Naive B cell (primary cell): ENCODE measurements at places on chromosomes 3 and 15. TPM values are rescaled to one million over a fixed set of nuclear protein-coding genes. Genes with fewer than 3 reads are reported as not detected.

The UROC1 gene
- polyA plus RNA-seq: not detected

GRCh38 chr3:121665488-121665887 lies 4.8 kb upstream of the HCLS1 start:
- H3K4me1 ChIP-seq: peaks cover 12% of the 10 kb centered on the region
- H3K4me3 ChIP-seq: no peak overlapping the region
- H3K27ac ChIP-seq: no peak overlapping the region
- DNase-seq: no peak
- no peaks in the 10 kb centered on the region for H3K27me3 ChIP-seq

GRCh38 chr15:91153954-91154353 lies 53.9 kb downstream of the SV2B start:
- no peak overlapping the region for H3K4me3 ChIP-seq
- H3K27ac ChIP-seq: no peak overlapping the region
- peaks cover 32% of the 10 kb centered on the region for H3K27me3 ChIP-seq
- no peaks in the 10 kb centered on the region for H3K4me1 ChIP-seq
- no peak for DNase-seq
- H3K36me3 ChIP-seq: no peaks in the 10 kb centered on the region

The LYZL4 gene
- not detected for polyA plus RNA-seq

GRCh38 chr3:10841100-10841499 lies 25.1 kb downstream of the SLC6A11 start:
- H3K27me3 ChIP-seq: peaks cover 50% of the 10 kb centered on the region
- H3K36me3 ChIP-seq: peaks cover 9% of the 10 kb centered on the region
- H3K4me3 ChIP-seq: no peak overlapping the region
- no peak overlapping the region for H3K27ac ChIP-seq
- no peak for DNase-seq
- peaks cover 9% of the 10 kb centered on the region for H3K4me1 ChIP-seq

GRCh38 chr3:121167374-121168139 lies 259.6 kb downstream of the STXBP5L start:
- no peaks in the 10 kb centered on the region for H3K4me1 ChIP-seq
- H3K27ac ChIP-seq: no peak overlapping the region
- no peaks in the 10 kb centered on the region for H3K27me3 ChIP-seq
- no peak overlapping the region for H3K4me3 ChIP-seq
- DNase-seq: no peak

DNA sequence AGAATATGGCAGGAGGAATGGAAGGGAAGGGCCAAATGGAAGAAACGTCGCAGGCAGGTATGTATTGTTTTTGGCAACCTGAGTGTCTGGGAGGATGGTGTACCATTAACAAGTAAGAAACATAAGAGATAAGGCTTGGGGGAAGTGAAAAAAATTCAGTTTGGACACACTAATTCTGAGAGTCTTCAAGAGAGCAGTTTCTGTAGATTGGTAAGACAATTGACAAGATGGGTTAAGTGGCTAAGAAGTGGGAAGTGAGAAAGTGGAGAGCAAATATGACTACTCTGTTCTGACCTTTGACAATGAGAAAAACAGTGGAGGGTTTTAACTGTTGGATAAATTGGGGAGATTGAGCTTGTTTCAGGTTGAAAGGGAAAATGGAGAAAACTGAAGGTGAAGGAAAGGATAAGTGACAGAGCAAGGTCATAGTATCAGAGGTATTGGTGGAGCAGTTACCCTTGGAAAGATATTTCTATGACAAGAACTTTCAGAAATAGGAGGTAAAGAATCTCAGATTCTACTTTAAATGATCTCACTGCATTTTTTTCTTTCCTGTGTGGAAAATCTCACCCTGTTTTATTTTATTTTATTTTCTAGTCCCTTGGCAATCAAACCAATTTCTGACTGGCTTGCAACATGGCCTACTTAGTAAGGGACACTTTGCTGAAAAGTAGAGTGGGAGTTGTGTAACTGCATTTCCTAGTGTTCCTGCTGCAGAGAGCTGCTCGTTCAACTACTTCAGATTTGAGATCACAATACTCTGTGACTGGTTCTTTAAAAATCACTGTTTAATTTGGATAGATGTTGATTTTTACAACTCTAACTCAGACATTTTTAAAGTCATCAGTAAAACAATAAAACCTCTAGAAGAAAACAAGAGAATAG lies 23.1 kb upstream of the GABPB1 start:
- H3K27ac ChIP-seq: peak overlapping the region; percentile 6
- H3K4me3 ChIP-seq: no peak overlapping the region
- no peaks in the 10 kb centered on the region for H3K27me3 ChIP-seq
- DNase-seq: no peak
- peaks cover 20% of the 10 kb centered on the region for H3K4me1 ChIP-seq

The PPIB gene
- polyA plus RNA-seq: 475 TPM

The CNTN4 gene
- polyA plus RNA-seq: not detected

- peaks cover 5% of the 10 kb centered on the region for H3K36me3 ChIP-seq
- H3K27ac ChIP-seq: no peak overlapping the region
- no peak for DNase-seq
Observed at GRCh38 chr3:155076888-155077287, 3.2 kb upstream of the MME start.

The CTXN2 gene
- not detected for polyA plus RNA-seq

GRCh38 chr3:111581403-111582119 lies 13.6 kb downstream of the ZBED2 start:
- H3K4me1 ChIP-seq: peaks cover 14% of the 10 kb centered on the region
- no peak overlapping the region for H3K4me3 ChIP-seq
- no peaks in the 10 kb centered on the region for H3K27me3 ChIP-seq
- no peaks in the 10 kb centered on the region for H3K36me3 ChIP-seq
- DNase-seq: no peak
- H3K27ac ChIP-seq: no peak overlapping the region

DNA sequence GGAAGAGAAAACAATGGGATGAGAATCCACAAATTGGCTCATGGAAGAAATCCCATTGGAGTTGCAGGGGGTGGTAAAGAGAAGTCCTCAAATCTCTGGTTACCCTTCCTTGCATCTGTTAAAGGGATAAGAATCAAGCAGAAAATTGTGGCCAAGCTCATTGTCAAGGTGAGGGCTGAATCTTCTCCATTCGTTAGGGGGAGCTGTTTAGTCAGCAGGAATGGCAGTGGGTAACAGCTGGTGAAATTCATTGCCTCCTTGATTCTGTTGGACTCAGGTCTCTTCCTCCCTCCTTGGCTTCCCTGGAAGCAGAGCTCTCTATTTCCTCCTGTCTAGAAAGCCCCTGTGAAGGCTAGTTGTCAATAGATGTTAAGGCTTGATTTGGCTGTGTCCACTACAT lies 343.1 kb upstream of the SEMA6D start:
- H3K36me3 ChIP-seq: no peaks in the 10 kb centered on the region
- no peak overlapping the region for H3K27ac ChIP-seq
- no peaks in the 10 kb centered on the region for H3K4me1 ChIP-seq
- H3K27me3 ChIP-seq: no peaks in the 10 kb centered on the region
- H3K4me3 ChIP-seq: no peak overlapping the region

GRCh38 chr15:33119273-33119672 lies 75.2 kb downstream of the FMN1 start:
- H3K4me3 ChIP-seq: no peak overlapping the region
- H3K27me3 ChIP-seq: peaks cover 23% of the 10 kb centered on the region
- H3K4me1 ChIP-seq: no peaks in the 10 kb centered on the region
- H3K36me3 ChIP-seq: no peaks in the 10 kb centered on the region
- H3K27ac ChIP-seq: no peak overlapping the region

The GOLGA6B gene
- not detected for polyA plus RNA-seq

DNA sequence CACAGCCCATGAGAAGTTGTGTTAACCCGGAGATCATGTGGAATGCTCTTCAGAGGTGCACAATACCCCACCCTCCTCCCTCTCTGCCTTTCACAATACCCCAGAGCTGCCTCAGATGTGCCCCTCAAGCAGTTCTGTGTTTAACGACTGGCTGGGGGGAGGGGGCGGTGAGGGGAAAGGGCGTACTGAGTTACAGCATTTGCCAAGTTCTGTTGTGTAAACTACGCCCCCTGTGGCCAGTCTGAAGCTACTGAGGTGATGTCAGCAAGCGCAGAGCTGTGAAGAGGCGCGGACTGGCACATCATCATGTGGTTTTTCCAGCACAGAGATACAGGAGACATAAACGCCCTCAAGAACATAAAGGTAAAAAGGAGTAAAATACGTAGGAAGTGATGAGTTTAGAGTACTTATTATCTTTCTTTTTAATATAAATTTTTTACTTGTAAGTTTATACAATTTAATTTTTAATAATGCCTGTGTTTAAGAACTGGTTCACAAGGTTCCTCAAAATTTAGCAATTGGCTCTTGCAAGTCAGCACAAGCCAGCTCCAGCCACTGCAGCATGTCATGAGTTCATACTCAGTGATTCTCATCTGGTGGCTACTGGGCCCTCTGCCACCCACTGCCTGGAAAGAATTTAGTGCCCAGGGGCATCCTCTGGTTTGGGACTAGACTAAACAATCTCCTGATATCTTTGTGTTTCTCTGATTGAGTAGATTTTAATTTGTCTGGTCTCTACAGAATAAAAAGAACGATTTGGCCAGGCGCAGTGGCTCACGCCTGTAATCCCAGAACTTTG lies 1.7 kb downstream of the EPB42 start:
- H3K4me3 ChIP-seq: no peak overlapping the region
- DNase-seq: no peak
- peaks cover 10% of the 10 kb centered on the region for H3K27me3 ChIP-seq
- H3K36me3 ChIP-seq: no peaks in the 10 kb centered on the region
- no peak overlapping the region for H3K27ac ChIP-seq
- H3K4me1 ChIP-seq: no peaks in the 10 kb centered on the region

DNA sequence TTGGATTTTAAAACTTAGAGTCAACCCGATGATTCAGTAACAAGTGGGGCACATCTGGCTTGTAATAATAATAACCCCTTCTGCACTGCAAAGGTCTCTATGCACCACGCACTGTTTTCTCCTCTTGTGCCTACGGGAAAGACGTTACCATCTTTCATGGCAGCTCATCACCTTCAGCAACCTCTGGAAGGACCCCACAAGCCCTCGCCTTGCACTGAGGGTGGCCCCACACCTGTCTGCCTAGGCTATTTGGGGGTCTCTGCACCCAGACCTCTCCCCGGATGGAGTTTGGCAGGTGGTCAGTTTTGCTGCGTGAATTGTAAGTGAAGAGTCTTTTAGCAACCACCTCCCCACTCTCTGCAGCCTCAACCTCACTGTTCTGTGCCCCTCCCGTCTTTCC lies 138.6 kb upstream of the MEF2A start:
- H3K4me3 ChIP-seq: no peak overlapping the region
- no peak for DNase-seq
- no peaks in the 10 kb centered on the region for H3K27me3 ChIP-seq
- H3K27ac ChIP-seq: no peak overlapping the region
- no peaks in the 10 kb centered on the region for H3K36me3 ChIP-seq

GRCh38 chr15:51359981-51360380 lies 18.5 kb downstream of the GLDN start:
- H3K27me3 ChIP-seq: peaks cover 1% of the 10 kb centered on the region
- DNase-seq: no peak
- no peak overlapping the region for H3K27ac ChIP-seq
- no peak overlapping the region for H3K4me3 ChIP-seq

- H3K4me1 ChIP-seq: peaks cover 42% of the 10 kb centered on the region
- no peaks in the 10 kb centered on the region for H3K27me3 ChIP-seq
- peak overlapping the region; percentile 88 for H3K27ac ChIP-seq
Observed at GRCh38 chr3:188284455-188285212, 130.7 kb downstream of the LPP start.

GRCh38 chr15:27176785-27177406 lies 205.9 kb downstream of the GABRG3 start:
- no peaks in the 10 kb centered on the region for H3K36me3 ChIP-seq
- no peak overlapping the region for H3K4me3 ChIP-seq
- H3K4me1 ChIP-seq: no peaks in the 10 kb centered on the region
- no peak for DNase-seq

- peaks cover 6% of the 10 kb centered on the region for H3K36me3 ChIP-seq
- H3K27ac ChIP-seq: peak overlapping the region; percentile 8
- H3K27me3 ChIP-seq: no peaks in the 10 kb centered on the region
- no peak for DNase-seq
- no peaks in the 10 kb centered on the region for H3K4me1 ChIP-seq
Observed at GRCh38 chr3:97935842-97936241, 36.4 kb downstream of the RIOX2 start.

DNA sequence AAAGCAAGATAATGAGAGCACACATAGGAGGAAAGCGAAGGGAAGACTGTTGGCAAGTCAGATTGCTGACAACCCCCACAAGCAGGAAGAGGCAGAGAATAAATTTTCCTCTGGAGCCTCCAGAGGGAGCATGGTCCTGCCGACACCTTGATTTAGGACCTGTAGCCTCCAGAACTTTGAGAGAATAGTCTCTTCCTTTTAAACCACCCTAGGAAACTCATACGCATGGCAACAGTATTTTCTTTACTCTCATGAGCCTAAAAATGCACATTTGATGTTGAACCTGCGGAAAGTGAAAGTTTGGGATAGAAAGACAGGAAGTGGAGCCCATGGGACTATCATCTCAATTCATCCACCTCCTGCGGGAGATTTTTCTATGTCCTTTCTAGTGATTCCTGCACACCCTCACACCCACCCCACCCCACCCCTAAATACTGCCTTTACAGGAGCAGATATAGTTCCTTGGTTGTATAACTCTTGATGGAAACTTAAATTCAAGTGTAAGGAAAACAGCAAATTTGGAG lies 116.7 kb upstream of the LPP start:
- no peak overlapping the region for H3K4me3 ChIP-seq
- H3K36me3 ChIP-seq: no peaks in the 10 kb centered on the region
- H3K4me1 ChIP-seq: peaks cover 22% of the 10 kb centered on the region
- H3K27me3 ChIP-seq: peaks cover 5% of the 10 kb centered on the region
- H3K27ac ChIP-seq: no peak overlapping the region

- H3K4me1 ChIP-seq: peaks cover 17% of the 10 kb centered on the region
- DNase-seq: no peak
- no peak overlapping the region for H3K27ac ChIP-seq
Observed at GRCh38 chr3:32109256-32109655, 2.8 kb downstream of the GPD1L start.

- no peak overlapping the region for H3K4me3 ChIP-seq
- H3K36me3 ChIP-seq: no peaks in the 10 kb centered on the region
- H3K4me1 ChIP-seq: peaks cover 12% of the 10 kb centered on the region
- H3K27me3 ChIP-seq: no peaks in the 10 kb centered on the region
Observed at GRCh38 chr3:32376115-32376514, 15.5 kb upstream of the CMTM7 start.

The THPO gene
- not detected for polyA plus RNA-seq

The CPN2 gene
- polyA plus RNA-seq: not detected

DNA sequence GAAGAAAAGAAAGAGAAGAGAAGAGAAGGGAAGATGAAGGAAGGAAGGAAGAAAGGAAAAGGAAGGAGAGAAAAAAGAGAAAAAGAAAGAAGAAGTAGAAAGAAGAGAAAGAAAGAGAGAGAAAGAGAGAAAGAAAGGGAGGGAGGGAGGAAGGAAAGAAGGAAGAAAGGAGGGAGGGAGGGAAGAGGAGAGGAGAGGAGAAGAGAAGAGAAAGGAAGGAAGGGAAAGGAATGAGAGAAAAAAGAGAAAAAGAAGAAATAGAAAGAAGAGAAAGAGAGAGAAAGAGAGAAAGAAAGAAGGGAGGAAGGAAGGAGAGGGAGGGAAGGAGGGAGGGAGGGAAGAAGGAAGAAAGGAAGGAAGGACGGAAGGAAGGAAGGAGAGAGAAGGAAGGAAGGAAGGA lies 217.9 kb upstream of the POU1F1 start:
- no peak overlapping the region for H3K27ac ChIP-seq
- H3K27me3 ChIP-seq: peaks cover 6% of the 10 kb centered on the region
- H3K4me1 ChIP-seq: no peaks in the 10 kb centered on the region
- H3K36me3 ChIP-seq: no peaks in the 10 kb centered on the region

The ACY1 gene
- polyA plus RNA-seq: 15.2 TPM
